Upper lobe of right lung (tissue), 1 donor: ENCODE measurements at places on chromosomes 1 and 21. TPM values are rescaled to one million over a fixed set of nuclear protein-coding genes. Genes with fewer than 3 reads are reported as not detected.

DNA sequence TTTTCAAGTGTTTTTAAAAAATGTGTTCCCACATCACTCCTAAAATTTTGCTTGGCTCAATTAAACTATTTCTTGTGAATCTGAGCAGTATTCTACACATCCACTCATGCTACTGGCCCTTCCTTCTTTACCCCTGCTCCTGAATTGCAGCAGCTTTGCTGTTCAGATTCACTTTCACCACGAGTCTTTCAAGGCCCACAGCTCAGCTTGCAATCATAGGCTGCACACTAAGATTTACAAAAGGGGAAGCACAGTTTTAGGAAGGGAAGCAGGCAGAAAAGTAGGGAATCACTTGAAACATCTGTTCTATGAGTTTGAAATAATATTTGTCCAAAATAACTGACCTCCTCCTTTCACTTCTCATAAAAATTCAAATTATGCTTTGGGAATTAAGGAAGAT is 70.9 kb upstream of the EDEM3 start:
- no peak for DNase-seq

DNA sequence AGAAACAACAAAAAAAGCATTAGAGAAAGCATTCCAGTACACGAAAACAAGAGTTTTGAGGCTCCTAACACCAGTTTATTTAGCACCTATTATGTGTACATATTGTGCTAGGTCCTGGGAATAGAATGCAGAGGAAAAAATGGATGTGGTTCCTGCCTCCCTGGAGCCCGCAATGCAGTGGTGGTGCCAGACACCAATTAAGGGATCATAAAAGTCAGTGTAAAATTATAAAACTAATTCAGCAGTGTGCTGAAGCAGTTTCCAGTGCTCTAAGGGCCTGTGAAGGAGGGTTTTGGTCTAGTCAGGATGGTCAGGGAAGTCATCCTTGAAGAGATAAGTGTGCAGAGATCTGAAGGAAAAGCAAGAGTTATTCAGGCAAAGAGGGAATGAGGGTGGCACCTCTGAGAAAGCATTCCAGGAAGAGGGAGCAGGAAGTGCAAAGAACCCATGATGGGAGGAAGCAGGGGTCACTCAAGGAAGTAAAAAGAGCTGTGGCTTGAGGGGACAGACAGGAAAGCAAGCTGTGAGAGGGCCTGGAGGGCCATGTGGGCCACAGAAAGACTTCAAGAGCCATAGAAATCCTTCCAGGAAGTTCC is 65.2 kb upstream of the IFNLR1 start:
- DNase-seq, result no peak

DNA sequence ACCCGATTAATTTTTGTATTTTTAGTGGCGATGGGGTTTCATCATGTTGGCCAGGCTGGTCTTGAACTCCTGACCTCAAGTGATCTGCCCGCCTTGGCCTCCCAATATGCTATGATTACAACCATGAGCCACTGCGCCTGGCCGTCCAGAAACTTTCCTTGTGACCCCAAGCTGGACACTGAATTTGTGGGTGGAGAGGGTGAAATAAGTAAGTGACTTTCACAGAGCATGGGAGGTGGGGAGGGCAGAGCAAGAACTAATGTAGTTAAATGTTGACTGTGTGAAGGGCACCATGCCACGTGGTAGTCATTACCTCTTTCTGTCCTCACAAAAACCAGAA is 2.7 kb upstream of the UTP11 start:
- peak; percentile 23 for DNase-seq

DNA sequence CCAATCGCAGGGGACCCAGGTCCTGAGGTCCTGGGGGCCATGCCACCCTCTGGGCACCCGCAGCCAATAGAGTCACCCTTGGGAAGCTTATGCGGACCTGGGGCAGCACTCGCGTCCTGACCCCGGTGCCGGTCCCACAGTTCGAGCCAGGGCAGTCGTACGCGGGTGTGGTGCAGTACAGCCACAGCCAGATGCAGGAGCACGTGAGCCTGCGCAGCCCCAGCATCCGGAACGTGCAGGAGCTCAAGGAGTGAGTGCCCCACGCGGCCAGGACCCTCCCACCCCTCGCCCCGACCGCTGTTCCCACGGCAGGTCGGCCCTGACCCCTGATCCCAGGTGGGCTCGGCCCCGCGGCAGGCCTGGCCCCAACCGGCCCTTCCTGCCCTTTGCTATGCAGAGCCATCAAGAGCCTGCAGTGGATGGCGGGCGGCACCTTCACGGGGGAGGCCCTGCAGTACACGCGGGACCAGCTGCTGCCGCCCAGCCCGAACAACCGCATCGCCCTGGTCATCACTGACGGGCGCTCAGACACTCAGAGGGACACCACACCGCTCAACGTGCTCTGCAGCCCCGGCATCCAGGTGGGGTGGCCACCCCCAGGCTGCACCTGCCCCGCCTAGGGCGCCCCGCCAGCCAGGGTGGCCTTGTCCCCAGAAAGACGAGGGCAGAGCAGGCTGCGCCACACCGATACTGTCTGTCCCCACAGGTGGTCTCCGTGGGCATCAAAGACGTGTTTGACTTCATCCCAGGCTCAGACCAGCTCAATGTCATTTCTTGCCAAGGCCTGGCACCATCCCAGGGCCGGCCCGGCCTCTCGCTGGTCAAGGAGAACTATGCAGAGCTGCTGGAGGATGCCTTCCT is 20.5 kb downstream of the COL6A1 start:
- DNase-seq, result no peak

- no peak for DNase-seq
Observed at GRCh38 chr21:34817821-34818661, 149.2 kb downstream of the CLIC6 start.

GRCh38 chr1:12477936-12478611 is 139.9 kb downstream of the DHRS3 start:
- peak; percentile 79 for DNase-seq

DNA sequence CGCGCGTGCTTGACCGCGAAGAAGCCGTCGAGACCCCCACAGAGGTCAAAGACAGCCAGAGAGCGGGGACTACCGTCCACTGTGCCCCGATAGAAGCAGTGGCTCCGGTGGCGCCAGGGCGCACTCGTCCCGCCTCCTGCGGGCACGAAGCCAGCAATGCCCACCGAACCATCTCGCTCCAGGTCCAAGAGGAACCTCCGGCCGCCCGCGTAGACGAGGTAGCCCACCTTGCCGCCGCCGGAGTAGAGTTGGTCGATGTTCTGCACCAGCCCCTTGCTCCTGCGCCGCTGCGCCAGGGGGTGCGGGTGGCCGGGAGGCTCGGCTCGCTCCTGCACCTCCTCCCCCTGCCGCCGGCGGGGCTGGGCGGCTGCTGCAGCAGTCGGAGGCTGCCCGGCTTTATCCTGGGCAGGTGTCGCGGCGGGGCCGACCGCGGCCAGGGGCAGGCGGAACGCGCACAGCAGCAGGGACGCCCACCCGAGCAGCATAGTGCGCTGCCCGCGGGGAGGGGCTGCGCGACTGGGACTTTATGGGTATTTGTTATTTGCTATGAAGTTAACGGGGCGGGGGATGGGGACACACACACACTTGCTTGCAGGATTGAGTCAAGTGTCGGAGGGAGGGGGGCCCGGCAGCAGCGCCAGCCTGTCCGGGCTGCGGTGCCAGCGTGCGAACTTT is 844 bp downstream of the ADAMTS5 start:
- peak; percentile 59 for DNase-seq

DNA sequence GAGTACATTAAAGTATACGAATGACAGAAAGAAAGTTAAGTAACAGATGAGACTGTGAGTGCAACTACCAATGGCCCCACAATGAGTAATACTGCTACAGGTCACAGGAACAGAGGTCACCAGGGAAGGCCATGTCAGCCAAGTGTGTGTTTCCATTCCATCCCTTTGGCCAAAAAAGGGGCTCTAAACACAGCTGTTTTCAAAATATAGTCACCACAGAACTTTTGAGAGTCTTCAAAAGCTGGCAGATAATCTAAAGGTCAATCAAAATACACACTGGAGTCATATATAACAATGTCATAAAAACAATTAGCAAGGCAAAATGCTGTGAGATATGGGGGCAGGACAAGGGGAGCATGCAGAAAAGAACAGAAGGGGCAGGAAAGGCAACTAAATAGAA is 10.2 kb downstream of the USP24 start:
- DNase-seq, result no peak

DNA sequence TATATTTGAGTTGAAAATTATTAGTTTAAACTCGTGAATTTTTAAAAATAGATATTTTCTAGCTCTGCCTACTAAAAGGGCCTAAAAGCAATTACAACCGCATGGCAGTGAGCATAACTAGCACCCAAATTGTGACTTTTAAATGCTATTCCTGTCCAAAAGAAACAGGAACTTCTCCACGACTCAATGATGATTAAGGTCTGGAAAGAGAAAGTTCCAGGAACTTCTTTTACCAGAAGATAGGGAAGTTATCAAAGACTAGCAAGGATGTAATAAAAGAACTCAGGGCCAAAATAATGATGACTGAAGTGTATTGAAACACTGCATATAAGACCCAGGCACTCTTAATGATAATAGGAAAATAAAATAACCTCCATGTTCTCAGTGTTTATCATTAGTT is 313.0 kb downstream of the PLPP3 start:
- DNase-seq, result no peak

DNA sequence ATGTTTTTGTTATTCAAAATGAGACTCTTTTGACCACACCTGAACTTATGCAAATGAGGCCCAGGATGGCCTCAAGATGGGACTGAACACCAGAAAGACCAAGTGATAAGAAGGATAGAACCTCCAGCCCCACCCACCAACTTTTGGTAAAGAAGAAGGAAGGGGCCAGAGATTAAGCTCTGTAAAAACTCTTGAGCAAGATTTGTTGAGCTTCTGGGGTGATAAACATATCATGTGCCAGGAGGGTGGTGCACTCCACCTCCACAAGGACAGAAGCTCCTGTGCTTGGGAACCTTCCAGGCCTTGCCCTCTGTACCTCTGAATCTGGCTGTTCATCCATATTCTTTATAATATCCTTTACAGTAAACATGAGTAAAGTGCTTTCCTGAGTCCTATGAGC is 5.3 kb downstream of the RSPH1 start:
- no peak for DNase-seq

- peak; percentile 80 for DNase-seq
Observed at GRCh38 chr1:182781841-182782586, 7.6 kb upstream of the NPL start.

- no peak for DNase-seq
Observed at GRCh38 chr1:217027403-217028080, 304.3 kb upstream of the ESRRG start.

DNA sequence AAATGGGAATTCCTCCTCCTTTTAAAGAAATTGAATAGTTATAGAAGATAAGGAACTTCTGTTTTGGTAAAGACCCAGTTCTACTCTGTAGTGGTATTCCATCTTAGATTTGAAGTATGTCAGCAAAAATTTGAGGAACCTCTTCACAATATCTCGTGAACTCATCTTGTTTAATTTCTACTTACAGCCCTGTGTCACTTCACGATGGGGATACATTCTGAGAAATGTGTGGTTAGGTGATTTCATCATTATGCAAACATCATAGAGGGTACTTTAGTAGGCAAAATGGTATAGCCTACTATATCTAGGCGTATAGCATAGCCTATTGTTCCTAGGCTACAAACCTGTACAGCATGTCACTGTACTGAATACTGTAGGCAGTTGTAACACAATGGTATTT is 36.0 kb downstream of the ALG6 start:
- DNase-seq, result no peak

DNA sequence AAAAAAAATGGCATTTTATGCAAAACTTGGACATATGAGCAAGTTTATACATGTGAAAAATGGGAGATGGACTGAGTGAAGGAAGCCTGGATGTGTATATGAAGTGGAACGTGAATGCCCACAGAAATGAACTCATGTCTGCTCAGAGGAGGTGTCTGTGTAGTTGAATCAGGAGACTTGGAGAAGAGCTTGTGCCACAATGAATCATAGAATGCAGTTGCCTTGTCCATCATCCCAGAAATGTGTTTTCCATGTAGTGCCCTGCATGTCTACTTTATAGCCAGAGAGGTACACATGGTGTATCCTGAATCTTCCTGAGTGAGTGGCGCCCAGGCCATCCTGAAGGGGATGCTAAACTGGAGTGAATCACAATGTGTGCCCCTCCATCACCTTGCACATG is 2.6 kb upstream of the ILDR2 start:
- DNase-seq, result no peak

DNA sequence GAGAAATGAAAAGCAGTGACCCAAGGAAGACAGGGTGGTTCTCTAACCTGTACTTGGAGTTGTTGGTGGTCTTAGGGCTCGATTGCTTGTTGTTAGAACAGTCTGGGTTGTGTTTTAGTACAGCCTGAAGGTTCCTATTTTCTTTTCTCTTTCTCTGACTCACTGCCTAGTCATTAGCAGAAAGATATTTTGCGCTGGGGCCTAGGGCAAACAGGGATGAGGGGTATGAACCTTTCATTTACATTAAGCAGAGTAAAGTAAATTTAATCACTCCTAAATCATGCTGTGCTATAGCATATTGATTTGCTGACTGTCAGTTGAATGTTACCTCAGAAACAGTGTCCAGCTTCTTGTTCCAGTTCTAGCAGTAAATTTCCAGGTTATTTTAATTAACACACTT is 197.2 kb downstream of the RWDD3 start:
- no peak for DNase-seq

GRCh38 chr1:155223047-155223446 is 14.6 kb downstream of the MTX1 start:
- no peak for DNase-seq

TEKT2 gene
- total RNA-seq, result 0.35 TPM

CHRM3 gene
- 5.4 TPM for total RNA-seq

TDRD5 gene
- 0.17 TPM for total RNA-seq

TMOD4 gene
- total RNA-seq, result not detected

NR1I3 gene
- not detected for total RNA-seq

ELAVL4 gene
- 0.12 TPM for total RNA-seq

DCST2 gene
- total RNA-seq, result 1.5 TPM

LCE6A gene
- not detected for total RNA-seq

FAM151A gene
- not detected for total RNA-seq
